Stimulated activated CD4-positive, alpha-beta T cell treated with anti-CD3 and anti-CD28 coated beads, Interleukin-4, amount 100 ng/mL, for 24 hours (primary cell): ENCODE measurements at places on chromosomes 5 and 9.
A peak's percentile ranks its signal among the peaks of the same experiment; 100 is the strongest.

- no peak for DNase-seq
Observed at GRCh38 chr5:121019106-121019505, 555.0 kb downstream of the PRR16 start.

DNA sequence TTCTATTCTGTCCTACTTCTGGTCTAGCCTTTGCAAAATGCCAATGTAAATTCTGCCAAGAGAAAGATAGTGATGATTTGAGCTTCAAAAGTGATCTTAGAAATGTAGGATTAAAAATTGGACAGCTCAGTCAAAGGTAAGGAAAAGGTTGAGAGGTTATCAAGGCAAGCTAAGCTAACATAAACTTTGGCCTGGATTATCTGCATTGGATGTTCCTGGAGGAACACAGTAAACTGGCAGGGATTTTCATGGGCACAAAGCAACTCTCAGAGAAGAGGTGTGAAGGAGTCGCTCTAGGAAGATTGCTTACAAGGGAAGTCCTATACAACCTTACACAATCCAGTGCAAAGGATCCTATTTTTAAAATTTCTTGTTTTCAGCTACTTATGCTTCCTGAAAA, 115.2 kb downstream of the JAKMIP2 start:
- DNase-seq, result no peak

DNA sequence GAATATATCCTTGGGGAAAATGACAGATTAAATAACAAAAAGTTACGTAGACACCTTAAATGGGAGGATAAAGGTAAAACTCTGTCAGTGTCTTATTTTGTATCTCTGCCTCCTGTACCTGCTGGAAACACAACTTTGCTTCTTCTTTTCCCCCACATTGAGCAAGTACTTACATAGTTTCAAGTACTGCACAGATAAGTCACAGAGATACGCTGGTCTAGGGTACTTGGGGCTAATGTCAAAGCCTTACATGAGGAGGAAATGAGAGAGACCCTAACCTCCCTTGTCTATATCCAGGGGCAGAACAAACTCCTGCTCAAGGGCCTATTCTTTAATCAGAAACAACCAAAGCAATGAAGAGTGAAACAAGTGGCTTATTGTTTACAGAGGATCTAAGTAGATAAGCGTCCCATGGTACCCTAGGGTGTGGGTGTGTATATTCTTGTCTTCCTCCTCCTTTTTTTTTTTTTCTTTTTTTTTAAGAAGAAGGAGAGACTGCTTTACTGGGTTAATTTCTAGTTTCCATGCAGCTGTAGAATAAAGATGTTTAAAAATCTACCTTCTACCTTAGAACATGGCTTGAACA, 43.1 kb downstream of the ELL2 start:
- no peak for DNase-seq

DNA sequence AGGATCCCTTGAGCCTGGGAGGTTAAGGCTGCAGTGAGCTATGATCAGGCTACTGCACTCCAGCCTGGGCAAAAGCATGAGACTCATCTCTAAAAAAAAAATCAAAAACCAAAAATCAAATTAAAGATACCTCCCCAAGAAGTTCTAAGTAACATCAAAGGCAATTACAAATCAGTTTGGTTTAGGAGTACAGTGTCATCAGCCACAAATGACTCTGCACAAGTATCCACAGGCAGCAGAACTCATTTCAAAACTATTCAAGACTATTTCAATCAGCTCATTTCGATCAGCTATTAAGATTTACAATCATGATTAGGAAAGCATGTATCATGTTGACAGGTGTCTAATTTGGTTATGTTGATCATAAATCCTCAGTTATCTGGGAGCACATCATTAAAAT, 19.1 kb downstream of the TRMO start:
- DNase-seq, result no peak

DNA sequence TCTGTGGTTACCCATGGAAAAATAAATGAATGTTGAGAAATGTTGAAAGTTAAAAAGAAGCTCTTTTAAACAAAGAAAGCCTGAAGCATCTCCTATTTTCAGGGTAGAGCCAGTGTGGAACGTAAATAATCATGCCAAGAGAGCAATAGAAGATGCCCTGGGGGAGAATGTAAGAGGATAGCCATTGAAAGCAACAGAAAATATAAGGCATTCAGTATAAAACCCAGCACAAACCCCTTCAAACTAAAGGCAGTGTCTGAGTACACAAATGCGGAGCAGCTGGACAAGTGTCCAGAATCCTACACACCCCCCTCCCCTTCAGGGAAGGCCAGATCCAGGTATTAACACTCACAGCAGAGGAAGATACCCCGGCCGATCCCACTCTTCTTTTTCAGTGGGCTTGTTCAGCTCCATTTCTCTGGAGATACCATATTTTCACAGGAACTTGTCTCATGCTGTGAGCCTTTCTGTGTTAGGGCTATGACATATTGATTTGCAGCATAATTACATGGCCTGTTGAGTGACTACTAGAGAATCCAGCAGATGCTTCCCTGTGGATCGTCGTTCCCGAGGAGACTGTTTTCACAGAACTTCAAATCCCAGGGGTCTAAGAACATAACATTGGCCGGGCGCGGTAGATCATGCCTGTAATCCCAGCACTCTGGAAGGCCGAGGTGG, 101.2 kb downstream of the PLK2 start:
- no peak for DNase-seq

DNA sequence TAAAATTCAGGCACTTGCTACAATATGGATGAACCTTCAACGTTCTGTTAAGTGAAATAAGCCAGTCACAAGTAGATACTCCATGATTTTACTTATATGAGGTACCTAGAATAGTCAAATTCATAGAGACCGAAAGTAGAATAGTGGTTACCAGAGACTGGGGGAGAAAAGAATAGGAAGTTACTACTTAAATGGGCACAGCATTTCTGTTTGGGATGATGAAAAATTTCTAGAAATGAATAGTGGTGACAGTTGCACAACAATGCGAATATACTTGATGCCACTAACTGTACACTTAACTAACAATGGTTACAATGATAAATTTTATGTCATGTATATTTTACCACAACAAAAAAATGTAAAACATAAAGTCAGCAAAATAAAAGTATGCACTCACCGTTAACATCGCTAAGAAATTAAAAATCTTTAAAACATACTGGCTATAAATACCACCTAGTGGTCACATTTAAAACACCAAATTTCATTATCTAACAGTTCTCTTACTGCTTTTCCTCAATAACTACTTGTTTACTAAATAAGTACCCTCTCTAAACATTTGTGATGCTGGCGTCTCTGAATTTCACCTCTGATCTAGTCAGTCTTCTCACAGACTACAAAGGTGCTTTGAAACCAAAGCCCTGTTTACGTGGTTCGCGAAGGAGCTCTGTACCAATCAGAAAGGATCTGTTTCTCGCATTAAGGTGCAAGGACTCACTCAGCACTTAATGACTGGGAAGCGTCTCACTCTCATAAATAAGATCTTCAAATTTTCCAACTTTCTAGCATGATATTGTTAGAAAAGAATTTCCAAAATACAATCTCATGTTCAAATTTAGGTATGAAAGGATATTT, 22.7 kb downstream of the KIF3A start:
- no peak for DNase-seq

- DNase-seq, result no peak
Observed at GRCh38 chr5:130520211-130520610, 615.9 kb downstream of the CHSY3 start.

GRCh38 chr9:133485531-133486260, 6.8 kb upstream of the SLC2A6 start:
- DNase-seq, result no peak

DNA sequence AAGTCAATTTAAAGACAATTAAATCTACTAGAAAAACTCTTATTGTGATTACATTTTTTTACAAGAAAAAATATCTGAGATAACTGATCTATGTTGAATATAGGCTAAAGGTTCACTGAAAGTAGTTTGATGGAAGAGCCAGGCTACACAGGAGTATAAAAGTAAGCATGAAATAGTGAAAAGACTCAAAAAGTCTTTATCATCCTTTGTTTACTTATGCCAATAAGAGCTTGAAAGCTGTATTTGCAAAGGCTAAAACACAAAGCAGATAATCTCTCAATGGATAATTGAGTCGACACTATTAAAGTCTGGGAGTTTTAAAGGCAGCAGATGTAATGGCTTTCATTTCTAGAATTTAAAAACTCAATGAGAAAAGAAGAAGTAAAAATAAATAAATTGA, 42.0 kb downstream of the SSBP2 start:
- DNase-seq, result no peak

DNA sequence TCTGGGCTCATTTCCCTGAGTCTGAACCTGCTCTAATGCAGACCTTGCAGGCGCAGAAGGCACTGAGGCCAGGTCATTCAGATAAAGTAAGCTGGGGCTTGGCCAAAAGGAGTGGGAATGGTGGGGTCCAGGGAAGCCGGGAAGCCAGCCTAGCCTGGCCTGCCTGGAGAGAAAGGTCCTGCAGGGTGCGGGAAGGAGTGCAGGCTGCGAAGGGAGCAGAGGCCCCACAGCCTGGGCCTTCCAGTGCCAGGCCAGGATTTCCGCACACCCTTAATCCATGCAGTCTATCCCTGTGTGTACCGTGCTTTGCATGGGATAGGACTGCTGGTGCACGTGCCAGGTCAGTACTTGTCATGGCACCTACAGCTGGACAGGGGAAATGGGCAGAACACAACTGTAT, 3.6 kb upstream of the STING1 start:
- DNase-seq, result no peak

DNA sequence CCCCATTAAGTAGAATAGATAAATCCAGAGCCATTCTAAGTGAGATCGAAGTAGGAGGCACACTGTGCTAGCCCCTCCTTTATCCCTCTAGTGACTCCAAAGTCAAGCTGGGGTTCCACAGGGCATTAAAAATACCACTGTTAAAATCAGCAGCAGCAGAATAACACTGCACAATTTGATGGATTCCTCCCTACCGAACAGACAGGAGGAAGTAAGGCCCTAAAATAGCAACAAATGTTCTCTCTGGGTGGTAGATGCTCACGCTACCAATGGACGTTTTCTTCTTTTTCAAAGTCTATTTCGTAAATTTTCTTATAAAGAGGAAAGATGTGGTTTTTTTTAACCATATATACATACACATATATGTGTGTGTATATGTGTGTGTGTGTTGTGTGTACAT, 54.4 kb downstream of the FBXW11 start:
- DNase-seq, result no peak

- peak; percentile 41 for DNase-seq
Observed at GRCh38 chr9:23826120-23826629, at the start of gene ELAVL2. TSS of gene ELAVL2 (minus strand) at chr9:23826240. CDS start at chr9:23762234, 64,006 bp downstream.

GRCh38 chr5:57082441-57083067, 91.3 kb upstream of the GPBP1 start:
- DNase-seq, result no peak

- DNase-seq, result no peak
Observed at GRCh38 chr5:139795074-139796001, at the start of gene PSD2. TSS of gene PSD2 (plus strand) at chr5:139795808. CDS start at chr5:139809441, 13,633 bp downstream.

- no peak for DNase-seq
Observed at GRCh38 chr9:32955655-32956478, 45.6 kb downstream of the APTX start.

DNA sequence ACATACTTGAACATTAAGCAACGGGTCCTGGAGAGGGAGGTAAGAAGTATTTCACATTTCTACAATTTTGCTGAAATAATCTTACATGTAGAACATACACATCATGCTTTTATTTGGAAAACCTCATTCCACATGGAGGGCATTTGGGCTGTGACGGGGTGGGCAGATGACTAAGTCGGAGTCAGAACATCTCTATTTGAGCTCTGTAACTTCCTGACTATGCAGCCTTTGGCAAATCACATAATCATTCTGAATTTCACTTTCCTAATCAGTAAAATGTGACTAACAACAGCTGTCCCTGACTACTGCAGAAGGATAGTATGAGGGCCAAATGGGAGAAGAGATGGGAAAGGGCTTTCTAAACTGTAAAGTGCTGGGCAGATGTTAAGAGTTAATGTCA, 17.1 kb upstream of the IL6ST start:
- peak; percentile 44 for DNase-seq

GRCh38 chr9:136010176-136010575, 49.0 kb upstream of the UBAC1 start:
- DNase-seq, result no peak

- DNase-seq, result no peak
Observed at GRCh38 chr5:110702300-110702699, 24.2 kb downstream of the TMEM232 start.

GRCh38 chr5:164119806-164120447, 614.5 kb downstream of the MAT2B start:
- DNase-seq, result no peak

DNA sequence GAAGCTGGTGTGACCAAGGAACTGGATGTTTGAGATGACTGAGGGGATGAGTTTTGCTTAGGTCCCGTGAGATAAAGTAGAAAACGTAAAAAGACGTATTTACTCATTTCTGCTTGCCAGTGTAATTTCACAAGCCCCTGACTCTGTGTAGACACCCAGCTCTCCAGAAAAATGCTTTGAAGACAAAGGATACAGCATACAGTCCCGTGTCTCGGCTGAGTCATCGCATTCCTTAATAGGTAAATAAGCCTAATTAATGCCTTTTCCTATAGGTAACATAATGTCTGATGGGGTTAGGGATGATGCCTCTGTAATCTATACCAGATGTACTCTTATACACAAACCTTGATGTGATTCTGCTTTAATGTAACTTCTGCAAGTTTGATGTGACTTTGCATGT, 20.2 kb downstream of the S100Z start:
- no peak for DNase-seq

DNA sequence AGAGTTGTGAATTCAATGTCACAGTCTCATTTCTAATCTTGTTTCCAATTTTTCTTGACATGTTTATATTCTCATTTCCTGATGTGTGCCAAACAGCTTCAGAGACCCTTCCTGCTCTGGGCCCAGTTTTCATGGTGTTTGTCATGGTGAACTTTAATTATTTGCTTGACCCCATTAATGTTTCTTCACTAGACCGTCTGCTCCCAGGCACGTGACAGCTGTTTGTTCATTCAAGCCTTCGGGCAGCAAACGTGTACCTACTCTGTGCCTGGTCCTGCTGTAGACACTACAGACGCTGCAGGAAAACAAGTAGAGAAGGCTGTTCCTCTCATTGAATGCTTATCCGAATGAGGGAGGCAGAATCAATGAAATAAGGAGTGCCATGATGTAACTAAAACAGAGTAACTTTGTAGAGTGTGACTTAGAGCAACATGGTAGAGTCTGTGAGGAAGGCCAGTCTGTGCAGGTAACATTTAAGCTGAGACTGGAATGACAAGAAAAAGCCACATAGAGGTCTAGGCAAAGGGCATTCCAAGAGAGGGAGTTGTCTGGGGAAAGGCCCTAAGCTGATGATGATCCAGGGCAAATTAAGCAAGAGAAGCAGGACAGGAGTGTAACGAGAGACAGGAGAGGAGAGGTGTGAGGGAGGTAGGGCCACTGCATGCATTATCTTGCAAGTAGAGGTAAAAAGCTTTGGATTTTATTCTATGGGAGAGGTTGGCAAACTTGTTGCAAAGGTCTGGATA, 191.4 kb downstream of the SEMA5A start:
- DNase-seq, result no peak

DNA sequence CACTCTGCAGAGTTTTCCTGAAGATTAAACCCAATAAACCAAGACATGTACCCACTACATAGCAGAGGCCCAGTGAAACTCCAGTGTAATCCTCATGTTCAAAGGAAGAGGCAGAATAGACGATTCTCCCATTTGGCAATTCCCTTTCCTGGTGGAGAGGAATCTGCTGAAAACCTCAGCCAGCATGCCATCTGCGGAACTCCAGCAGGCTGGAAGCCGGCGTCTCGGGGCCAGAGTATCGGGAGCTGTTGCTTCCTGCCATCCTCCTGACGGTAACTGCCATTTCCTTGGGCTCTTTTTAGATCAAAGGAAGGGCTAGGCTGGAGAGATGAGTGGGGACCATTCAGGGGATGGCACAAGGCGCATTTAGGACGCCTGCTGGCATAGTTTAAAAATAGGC, 20.5 kb downstream of the NEURL1B start:
- no peak for DNase-seq
